SW480 (cell line): ENCODE measurements at places on chromosomes 7 and 10.
A peak's percentile ranks its signal among the peaks of the same experiment; 100 is the strongest.

- no peak for DNase-seq
These were observed 7.2 kb downstream of the AKR1B1 start for GRCh38 chr7:134451656-134452055.

DNA sequence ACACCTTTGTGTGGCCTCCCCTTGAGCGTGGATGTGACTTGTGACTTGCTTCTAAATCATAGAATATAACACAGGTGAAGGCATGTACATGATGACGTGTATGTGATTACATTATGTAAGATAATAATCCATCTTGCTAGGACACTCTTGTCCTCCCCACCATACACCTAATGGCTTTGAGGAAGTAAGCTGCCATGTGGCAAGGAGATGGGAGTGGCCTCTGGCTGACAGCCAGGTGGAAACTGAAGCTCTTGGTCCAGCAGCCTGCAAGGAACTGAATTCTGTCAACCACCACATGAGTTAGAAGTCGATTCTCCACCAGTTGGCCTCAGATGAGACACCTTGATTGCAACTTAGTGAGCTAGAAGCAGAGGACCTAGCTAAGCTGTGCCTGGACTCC, 67.4 kb upstream of the ELN start:
- no peak for DNase-seq

DNA sequence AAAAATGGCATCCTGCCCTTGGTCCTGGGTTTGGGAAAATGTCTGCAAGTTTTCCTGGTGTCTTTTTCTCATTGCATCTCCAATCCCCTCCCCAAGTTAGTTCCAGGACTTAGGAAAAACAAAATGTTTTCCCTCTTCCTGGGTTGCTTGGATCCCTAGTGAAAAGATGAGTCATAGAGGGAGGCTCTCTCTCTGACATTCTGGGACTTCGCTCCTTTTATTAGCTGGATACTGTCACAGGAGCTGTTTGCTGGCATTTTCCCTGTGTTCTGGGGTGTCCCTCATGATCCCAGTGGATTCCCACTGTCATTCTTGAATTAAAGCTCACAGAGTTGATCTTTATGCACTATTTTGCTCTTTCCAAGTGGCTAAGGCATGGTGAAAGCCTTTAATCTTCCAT, 316.4 kb upstream of the MBL2 start:
- DNase-seq = peak; percentile 2

DNA sequence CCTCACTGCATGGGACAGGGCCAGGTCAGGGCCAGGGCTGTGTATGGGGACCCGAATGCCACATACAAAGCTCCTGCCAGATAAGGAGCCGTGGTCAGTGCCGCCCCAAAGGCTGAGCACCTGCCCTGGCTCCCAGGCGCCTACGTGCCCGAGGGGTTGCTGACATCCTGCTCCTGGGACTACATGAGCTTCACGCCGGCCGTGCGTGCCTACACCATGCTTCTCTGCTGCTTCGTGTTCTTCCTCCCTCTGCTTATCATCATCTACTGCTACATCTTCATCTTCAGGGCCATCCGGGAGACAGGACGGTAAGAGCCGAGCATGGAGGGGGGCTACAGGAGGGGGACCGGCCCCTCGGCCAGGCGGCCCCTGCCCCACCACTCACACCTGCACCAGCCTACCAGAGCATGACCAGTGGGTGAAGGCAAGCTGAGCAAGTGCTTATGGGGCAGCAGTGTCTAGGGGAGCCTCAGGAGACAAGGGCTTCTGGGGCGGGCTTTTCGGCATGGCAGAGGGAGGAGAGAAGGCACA, 4.9 kb downstream of the OPN4 start:
- DNase-seq = no peak

DNA sequence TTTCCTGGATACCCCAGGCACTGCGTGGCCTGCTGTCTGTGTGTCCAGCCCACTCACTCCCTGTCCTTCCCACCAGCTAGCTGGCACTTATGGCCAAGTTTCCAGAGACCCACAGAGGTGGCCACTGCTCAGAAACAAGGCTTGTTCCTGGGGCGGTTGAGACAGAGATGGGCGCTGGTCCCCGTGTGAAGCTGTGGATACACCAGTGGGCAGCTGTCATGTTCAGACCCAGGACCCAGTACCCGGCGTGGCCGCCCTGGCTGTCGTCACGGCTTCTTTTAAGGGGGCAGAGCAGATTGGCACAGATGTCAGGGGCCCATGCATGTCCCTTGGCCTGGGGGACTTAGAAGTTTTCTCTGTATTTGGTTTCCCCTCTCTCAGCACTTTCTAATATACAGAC, 36.3 kb downstream of the FOXL3 start:
- DNase-seq = no peak

DNA sequence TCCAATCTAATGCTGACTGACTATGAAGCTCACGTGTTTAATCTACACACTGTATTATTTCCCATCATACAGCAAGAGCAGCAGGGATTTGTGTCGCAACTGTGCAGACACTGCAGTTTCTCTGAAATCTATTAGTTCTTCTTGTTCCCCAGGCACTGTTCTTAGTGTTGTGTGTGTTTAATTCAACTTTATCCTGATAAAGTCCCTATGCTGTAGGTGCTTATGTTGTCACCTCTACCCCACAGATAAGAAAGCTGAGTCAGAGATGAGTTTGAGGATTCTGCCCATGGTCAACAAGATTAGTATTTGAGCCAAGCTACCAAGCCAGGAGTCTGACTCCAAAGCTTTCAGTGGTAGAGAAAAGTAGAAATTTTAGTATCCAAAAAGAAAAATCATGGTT, 22.5 kb upstream of the EPHB6 start:
- DNase-seq = no peak

GRCh38 chr7:156640949-156641485, 443 bp downstream of the RNF32 start:
- DNase-seq = peak; percentile 64

DNA sequence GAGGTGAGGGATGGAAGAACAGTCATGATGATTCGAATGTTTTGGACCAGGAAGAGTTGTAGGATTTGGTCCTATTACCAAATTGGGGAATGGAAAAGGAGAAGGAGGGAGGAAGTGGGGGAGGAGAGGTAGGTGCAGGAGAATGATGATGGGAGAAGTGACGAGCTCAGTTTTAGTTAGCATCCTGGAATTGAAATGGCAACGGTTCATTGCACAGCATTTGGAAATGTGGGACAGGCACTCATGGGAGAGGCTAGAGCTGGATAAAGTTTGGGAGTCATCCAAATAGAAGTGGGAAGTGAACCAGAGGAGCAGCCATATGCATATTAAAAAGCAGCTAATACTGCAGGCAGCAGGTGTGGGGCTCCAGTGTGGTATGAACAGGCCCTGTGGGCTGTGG, 253.6 kb downstream of the SORCS3 start:
- no peak for DNase-seq

- DNase-seq = no peak
These were observed 17.2 kb downstream of the TAS2R60 start for GRCh38 chr7:143460271-143460979.

DNA sequence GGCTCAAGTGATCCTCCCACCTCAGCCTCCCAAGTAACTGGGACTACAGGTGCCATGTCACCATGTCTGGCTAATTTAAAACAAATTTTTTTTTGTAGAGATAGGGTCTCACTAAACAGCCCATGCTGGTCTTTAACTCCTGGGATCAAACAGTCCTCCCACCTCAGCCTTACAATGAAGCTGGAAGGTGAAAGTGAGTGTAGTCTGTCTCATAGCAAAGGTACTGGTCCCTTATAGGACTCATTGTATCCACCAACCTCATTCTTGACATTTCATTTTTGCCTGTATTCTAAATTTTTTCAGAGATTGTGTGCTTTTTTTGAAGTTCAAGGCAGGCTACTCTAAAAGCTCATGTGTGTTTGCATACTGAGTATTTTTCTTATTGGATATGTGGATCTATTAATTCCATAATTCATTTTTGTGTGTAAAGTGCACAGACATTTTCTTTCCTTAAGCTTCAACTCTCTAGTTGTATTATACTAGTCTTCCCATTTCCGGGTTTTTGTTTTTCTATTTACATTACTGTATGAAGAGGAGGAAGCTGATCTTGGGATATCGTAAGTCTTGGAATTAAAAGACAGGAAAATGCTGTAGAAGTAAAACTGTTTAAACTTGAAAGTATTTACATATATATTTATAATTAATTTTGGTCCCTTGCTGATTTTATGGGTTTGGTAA, 13.3 kb downstream of the KMT2E start:
- no peak for DNase-seq

- DNase-seq = no peak
These were observed 642.5 kb upstream of the KCND2 start for GRCh38 chr7:119630406-119630969.

DNA sequence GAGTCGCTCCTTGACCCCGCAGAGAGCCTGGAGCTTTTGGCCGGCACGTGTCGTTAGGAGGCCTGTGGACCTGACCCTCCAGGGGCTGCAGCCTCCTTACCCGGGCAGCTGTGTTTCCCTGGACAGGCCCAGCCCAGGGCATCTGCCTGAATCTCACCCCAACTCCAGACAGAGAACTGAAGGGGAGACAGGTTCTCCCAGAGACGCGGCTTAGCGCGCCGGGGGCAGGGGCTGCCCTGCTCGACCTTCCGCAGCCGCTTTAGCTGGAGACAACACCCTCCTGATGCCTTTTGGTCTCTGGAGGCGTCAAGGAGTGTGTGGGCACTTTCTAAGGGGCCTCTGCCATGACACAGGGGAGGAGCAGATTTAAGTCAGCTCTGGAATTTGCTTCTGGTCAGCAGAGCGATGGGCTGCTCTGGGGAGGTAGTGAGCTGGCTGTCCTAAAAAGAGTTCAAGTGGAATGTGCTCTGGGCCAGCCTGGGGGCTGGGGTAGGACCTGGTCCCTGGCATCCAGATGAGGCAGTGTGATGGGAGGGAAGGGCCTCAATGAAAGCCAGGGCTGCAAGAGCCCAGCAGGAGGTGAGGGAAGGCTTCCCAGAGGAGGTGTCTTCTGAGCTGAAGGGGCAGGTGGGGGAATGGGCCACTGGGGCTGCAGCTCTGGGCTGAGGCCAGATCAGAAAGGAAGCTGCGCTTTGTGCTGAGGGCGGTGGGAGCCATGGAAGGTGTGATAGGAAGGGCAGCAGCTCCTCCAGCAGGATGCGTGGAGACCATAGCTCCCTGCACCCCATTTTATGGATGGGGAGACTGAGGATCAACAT, 5.8 kb downstream of the GRIFIN start:
- no peak for DNase-seq

- DNase-seq = no peak
These were observed 54.0 kb downstream of the ASNS start for GRCh38 chr7:97818066-97818663.

GRCh38 chr7:6546498-6547251, 4.6 kb downstream of the GRID2IP start:
- peak; percentile 72 for DNase-seq

DNA sequence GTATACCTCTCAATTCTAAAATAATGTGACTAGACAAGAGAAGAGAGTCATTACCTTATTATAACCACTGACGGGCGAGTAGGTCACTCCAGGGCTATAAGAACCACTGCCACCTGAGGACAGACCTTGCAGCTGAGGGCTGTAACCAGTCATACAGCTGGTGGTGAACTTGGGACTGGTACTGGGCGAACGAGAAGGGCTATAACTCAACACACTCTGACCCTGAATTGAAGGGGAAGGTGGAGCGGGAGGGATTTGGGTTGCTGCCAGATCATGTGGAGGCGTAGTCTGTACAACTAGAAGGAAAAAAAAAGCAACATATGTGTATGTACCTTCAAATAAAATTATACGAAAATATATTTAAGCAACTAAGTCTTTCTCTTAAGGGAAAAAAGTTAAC, 3.4 kb downstream of the TMEM209 start:
- no peak for DNase-seq

- no peak for DNase-seq
These were observed 5.4 kb downstream of the PSD start for GRCh38 chr10:102413053-102413705.

DNA sequence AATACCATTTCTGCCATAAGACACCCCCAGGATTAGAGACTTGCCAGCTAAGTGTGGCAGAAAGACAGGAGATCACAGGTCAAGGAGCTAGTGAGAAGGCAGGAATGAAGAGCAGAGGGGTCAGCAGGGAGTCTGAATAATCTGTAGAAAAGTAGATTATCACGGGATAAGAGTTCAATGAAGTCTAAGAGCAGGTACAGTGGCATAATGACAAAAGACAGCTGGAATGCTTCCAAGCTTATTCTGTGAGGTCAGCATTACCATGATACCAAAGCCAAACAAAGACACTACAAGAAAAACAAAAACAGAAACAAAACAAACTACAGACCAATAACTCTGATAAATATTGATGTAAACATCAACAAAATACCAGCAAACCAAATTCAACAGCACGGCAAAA, 20.8 kb downstream of the PILRA start:
- no peak for DNase-seq

- DNase-seq = no peak
These were observed 70.6 kb upstream of the RHEB start for GRCh38 chr7:151590071-151590849.

GRCh38 chr10:130463876-130464364, 327.7 kb downstream of the GLRX3 start:
- DNase-seq = no peak

DNA sequence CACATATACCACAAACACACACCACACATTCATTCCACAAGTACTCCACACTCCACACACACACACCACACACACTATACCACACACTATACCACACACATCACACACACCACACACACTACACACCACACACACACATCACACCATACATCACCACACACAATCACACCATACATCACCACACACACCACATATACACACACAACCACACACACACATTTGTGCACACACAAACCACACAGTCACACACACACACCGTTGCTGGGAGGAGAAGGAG, 112.8 kb downstream of the PTPN20 start:
- no peak for DNase-seq

GRCh38 chr10:70920519-70920918, 32.2 kb upstream of the PCBD1 start:
- peak; percentile 37 for DNase-seq

DNA sequence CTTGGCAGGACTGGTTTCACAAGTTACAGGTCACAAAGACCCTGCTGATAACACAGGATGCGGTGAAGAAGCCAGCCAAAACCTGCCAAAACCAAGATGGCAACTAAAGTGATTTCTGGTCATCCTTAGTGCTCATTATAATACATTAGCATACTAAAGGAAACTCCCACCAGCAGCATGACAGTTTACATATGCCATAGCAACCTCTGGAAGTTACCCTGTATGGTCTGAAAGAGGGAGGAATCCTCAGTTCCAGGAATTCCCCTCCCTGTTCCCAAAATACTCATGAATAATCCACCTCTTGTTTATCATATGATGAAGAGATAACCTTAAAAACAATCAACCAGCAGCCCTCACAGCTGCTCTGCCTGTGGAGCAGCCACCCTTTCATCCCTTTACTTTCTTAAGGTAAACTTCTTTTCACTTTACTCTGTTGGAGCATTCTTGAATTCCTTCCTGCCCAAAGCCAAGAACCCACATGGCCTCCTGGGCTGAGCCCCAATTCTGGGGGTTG, 21.9 kb downstream of the DPY19L1 start:
- DNase-seq = no peak

GRCh38 chr10:43093423-43094076, 16.7 kb downstream of the RET start:
- DNase-seq = no peak
